ENCODE measurements at places on chromosomes 7 and 10. TPM values are rescaled to one million over a fixed set of nuclear protein-coding genes. Genes with fewer than 3 reads are reported as not detected.

Gene ODAD2
- total RNA-seq: 0.64 TPM

GRCh38 chr7:84204655-84205054 is 10.1 kb upstream of the SEMA3A start:
- no peak overlapping the region for H3K4me3 ChIP-seq
- no peak for DNase-seq
- H3K36me3 ChIP-seq: no peaks in the 10 kb centered on the region
- no peaks in the 10 kb centered on the region for H3K4me1 ChIP-seq

DNA sequence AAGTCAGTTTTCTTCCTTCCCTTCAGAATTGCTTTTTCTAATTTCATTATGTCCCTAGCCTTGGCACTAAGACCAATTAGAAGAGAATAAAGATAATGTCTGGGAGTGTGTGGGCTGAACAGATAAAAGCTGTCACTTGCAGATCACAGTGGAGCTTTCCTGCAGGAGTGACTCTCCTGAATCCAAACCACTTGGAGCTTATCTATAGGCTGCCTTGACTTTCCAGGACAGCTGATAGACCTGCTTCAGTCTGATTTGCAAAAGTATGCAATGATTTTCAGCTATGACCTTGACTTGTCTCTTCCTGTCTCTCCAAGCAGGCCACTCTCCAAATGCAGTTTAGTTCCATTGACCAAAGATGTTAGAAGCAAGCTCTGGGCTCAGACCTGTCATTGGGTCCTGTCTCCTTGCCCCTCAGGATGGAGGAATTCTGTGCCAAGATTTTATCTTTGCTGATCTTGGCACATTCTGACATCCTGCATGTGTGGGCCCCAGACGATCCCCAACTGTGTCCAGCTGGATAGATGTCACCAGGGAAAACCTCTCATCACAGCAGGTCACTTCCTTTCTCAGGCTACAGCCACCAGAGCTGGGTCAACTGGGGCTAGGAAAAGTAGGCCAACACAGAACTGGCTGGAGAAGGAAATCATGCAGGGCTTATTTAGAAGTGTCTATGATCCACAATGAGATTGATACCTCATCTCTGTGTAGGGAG is 120.9 kb upstream of the ZNF438 start:
- H3K36me3 ChIP-seq: no peaks in the 10 kb centered on the region
- H3K4me1 ChIP-seq: peaks cover 6% of the 10 kb centered on the region
- no peak overlapping the region for H3K27ac ChIP-seq
- no peak for DNase-seq
- H3K4me3 ChIP-seq: no peak overlapping the region
- no peaks in the 10 kb centered on the region for H3K27me3 ChIP-seq

DNA sequence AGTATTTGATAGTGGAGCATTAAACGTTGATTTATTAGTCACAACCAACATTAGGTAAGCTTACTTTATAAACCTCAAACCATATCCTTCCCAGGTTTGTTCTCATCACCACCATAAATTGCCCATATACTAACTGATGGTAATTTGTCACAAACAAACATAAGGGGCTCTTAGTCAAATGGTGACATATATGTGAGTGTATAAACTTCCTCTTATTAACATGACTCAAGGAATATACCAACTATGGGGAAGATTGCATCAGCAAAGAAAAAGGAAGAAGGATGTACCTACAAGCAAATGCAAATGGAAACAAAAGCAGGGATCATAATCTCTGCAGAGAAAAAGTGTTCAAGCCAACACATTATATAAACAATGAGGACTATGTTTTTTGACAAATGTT is 418.2 kb upstream of the AKR1E2 start:
- no peaks in the 10 kb centered on the region for H3K27me3 ChIP-seq
- no peak overlapping the region for H3K4me3 ChIP-seq
- no peak for DNase-seq
- no peaks in the 10 kb centered on the region for H3K4me1 ChIP-seq
- no peaks in the 10 kb centered on the region for H3K36me3 ChIP-seq

Gene CABCOCO1
- not detected for total RNA-seq

Gene PRTFDC1
- total RNA-seq: 2.7 TPM

Gene AOAH
- total RNA-seq: 20.8 TPM

Gene NEUROG3
- total RNA-seq: not detected

- peak; percentile 75 for DNase-seq
- H3K27me3 ChIP-seq: no peaks in the 10 kb centered on the region
- H3K4me1 ChIP-seq: peaks cover 19% of the 10 kb centered on the region
- H3K4me3 ChIP-seq: peak overlapping the region; percentile 65
- H3K36me3 ChIP-seq: no peaks in the 10 kb centered on the region
- peak overlapping the region; percentile 90 for H3K27ac ChIP-seq
These were observed 718 bp upstream of the FZD1 start for GRCh38 chr7:91263384-91264045.

GRCh38 chr10:129043691-129044090 is 423.4 kb upstream of the MGMT start:
- no peaks in the 10 kb centered on the region for H3K36me3 ChIP-seq
- H3K4me3 ChIP-seq: no peak overlapping the region
- no peak for DNase-seq
- H3K27me3 ChIP-seq: peaks cover 11% of the 10 kb centered on the region
- H3K27ac ChIP-seq: no peak overlapping the region

DNA sequence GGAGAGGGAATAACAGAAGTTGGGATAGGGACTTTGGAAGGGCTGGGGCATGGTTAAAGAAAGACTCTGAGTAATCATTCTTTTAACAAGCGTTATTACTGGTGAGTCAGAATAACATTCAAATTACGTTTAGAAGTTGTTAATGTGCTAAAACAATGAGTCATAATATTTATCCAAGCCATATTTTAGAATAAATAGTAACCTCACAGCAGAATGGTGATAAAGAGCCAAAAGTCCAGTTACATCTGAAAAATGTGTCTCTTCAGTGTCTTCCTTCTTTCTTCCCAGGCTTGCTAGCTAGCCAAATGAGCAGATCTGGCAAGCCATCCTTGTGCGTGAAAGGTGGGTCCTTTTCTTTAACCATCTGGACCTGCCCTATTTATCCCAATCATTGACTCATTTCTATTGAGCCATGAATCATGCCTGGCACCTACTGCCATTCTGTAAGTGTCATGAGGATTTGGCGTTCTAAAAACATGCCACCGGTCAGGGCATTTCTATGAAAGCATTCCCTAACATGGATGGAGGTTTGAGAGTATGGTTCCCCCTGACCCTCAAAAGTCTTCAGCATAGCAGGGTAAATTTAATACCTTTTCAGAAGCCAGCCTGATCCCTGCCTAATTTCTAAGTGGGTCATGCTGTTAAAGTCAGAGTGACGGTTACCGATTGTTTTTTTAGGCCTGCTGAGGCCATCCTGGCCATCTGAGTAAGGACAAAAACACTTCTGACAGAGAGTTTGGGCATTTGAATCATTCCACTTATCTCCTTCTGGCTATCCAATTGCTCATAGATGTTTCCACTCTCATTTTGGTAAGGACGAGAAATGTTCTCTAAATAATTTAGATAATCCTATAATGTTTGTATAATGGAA is 26.9 kb downstream of the MYPN start:
- no peak for DNase-seq
- no peak overlapping the region for H3K27ac ChIP-seq
- no peaks in the 10 kb centered on the region for H3K27me3 ChIP-seq
- no peaks in the 10 kb centered on the region for H3K36me3 ChIP-seq
- no peak overlapping the region for H3K4me3 ChIP-seq
- no peaks in the 10 kb centered on the region for H3K4me1 ChIP-seq

Gene OGA
- 91.6 TPM for total RNA-seq

DNA sequence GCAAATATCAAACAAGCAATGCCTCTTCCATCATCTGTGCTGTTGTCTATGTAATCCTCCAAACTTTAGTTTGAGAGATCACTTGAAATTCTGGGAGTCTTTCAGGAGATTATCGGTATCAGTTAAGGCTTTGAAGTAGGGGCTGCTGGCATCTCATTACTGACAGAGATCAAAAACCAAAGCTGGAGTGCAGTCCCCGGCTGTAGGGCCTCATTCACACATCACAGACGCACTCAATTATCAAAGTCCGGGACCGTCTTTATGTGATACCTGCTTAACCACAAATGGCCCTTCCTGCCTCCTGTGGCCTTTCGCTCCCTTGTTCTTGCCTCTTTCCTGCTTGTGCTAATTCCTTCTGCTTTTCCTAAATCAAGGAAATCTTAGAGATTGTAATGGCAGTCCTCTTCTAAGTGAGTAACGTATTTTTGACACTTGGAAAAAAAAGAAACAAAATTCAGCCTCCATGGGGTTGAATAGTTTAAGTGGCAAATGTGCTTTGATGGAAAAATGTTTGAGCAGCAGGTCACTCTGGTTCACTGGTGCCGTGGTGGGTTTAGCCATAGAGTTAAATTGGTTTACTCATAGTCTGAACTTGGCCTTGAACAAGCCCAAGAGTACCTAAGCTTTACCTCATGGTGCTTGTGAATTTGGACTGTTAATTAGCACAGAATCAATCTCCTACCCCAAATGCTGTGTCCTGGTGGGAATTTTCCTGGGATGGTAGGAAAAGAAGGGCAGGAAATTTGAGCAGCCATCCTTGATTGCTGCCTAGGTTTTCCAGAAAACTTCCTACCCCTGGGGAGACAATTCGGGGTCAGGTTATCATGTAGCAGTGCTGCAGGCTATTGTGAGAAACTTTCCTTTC is 178.9 kb upstream of the LYZL1 start:
- H3K27me3 ChIP-seq: no peaks in the 10 kb centered on the region
- H3K27ac ChIP-seq: no peak overlapping the region
- H3K4me1 ChIP-seq: no peaks in the 10 kb centered on the region
- H3K4me3 ChIP-seq: no peak overlapping the region

Gene TMEM178B
- 1.4 TPM for total RNA-seq

DNA sequence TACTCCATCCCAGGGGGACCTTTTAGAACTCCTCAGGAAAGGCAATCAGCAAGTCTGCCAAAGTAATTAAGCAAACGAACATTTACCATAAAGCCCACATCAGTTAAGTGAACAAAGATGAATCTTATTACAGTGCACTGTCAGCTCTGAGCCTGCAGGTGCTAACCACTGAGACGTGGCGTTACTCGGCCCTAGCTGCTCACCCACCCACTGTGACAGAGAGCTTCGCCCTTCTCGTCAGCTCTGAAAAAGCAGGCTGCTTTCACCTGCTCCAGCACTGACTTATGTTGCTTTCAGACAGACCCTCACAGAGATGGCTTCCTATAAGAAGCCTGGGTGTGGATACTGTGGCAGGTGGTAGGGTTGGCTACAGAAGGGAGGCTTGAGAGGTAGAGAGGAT is 57.7 kb upstream of the KCNIP2 start:
- peaks cover 5% of the 10 kb centered on the region for H3K4me1 ChIP-seq
- H3K27me3 ChIP-seq: no peaks in the 10 kb centered on the region
- no peak overlapping the region for H3K4me3 ChIP-seq

DNA sequence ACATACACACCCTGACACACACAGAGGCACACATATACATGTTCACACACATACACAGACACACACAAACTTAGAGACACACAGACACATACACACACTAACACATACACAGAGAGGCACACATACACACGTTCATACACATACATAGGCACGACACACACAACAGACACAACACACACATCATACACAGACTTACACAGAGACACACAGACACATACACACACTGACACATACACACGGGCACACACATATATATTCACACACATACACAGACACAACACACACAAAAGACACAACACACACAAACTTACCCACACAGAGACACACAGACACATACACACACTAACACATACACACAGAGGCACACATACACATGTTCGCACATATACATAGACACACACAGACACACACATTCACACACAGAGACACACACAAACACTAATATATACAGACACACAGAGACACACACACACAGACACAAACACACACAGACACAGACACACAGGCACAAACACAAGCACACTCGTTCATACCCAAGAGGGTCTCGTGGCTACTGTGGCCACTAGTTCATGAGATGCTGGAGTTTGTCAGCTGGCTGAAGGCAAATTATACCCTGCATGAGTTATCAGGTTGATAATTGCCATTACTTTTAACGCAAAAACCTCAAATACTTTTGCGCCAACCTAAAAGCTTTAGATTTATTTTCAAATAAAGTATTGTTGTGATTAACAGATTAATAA is 17.7 kb upstream of the KLF6 start:
- H3K27ac ChIP-seq: peak overlapping the region; percentile 88
- H3K27me3 ChIP-seq: no peaks in the 10 kb centered on the region
- no peak overlapping the region for H3K4me3 ChIP-seq
- H3K36me3 ChIP-seq: no peaks in the 10 kb centered on the region
- DNase-seq: no peak

DNA sequence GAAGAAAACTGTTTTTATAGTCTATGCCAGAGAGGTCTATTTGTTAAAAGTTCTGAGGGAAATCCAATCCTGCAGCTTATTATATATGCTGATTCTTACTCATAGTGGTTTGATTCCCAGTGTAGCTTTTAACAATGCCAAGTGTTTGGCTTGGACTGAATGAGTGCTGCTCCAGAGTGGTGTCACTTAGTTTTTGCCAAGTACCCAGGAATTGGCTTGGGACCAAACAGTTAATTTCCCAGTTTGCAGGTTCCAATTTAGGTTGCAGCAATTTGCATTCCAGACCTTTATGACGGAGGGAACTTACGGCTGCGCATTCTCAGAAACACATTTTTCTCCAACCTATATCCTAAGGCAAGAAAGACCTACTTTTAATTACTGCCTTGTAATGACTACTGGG is 32.4 kb downstream of the NSUN6 start:
- DNase-seq: no peak
- no peaks in the 10 kb centered on the region for H3K27me3 ChIP-seq
- H3K27ac ChIP-seq: no peak overlapping the region
- H3K4me1 ChIP-seq: no peaks in the 10 kb centered on the region
- H3K4me3 ChIP-seq: no peak overlapping the region
- peaks cover 12% of the 10 kb centered on the region for H3K36me3 ChIP-seq

Gene SEMA3E
- 11.9 TPM for total RNA-seq

Gene FEZF1
- total RNA-seq: not detected

Gene THSD7A
- total RNA-seq: 8.0 TPM

- H3K36me3 ChIP-seq: no peaks in the 10 kb centered on the region
- no peak for DNase-seq
- H3K4me3 ChIP-seq: no peak overlapping the region
- H3K27ac ChIP-seq: no peak overlapping the region
- H3K4me1 ChIP-seq: no peaks in the 10 kb centered on the region
- peaks cover 12% of the 10 kb centered on the region for H3K27me3 ChIP-seq
These were observed 70.4 kb upstream of the NFE2L3 start for GRCh38 chr7:26081638-26082037.

- H3K4me1 ChIP-seq: peaks cover 3% of the 10 kb centered on the region
- DNase-seq: no peak
- no peak overlapping the region for H3K4me3 ChIP-seq
- H3K36me3 ChIP-seq: peaks cover 23% of the 10 kb centered on the region
These were observed 13.2 kb downstream of the LAMB1 start for GRCh38 chr7:107989618-107990373.

- H3K27me3 ChIP-seq: peaks cover 75% of the 10 kb centered on the region
- no peaks in the 10 kb centered on the region for H3K36me3 ChIP-seq
- H3K27ac ChIP-seq: no peak within 1 kb of the TSS
- no peaks in the 10 kb centered on the region for H3K4me1 ChIP-seq
These were observed at the start of gene KLF14 for GRCh38 chr7:130733931-130734814. TSS of gene KLF14 (minus strand) at chr7:130734207. CDS start at chr7:130734033, 174 bp downstream.

DNA sequence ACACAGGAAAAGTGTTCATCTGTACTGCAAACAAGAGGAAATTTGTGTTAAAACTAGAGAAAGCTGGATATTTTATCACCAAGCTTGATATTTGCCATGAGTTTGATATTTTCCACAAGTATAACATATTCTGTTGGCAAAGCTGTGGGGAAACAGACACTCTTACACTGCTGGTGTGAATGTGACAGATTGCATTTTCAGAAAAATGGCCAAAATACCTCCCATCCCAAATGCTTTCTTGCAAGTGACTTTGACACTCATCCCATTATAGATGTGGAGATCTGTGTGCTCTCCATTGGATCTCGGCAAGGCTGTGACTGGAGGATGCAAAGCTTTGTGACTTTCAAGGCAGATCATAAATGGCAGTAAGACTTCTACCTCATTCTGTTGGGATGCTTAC is 30.5 kb downstream of the ZNF713 start:
- no peaks in the 10 kb centered on the region for H3K27me3 ChIP-seq
- H3K4me1 ChIP-seq: no peaks in the 10 kb centered on the region
- no peak overlapping the region for H3K4me3 ChIP-seq
- no peak overlapping the region for H3K27ac ChIP-seq
